ENCODE measurements at places on chromosomes 4 and X.

DNA sequence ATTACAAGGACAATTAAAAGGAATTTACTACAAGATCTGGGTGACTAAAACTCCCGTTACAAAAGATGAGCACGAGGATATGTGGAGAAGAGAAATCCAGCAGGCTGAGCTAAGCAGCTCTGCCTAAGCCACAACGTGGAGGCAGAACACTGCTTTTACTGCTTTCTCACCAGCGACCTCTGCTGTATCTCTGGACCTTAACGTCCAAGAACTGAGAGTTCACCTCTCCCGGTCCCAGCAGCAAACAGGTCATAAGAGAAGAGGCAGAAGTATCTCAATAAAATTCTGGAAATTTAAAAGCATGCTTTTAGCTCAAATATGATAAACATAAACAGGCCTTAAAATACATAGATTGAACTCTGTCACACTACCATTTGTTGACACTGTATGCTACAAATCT lies 81.0 kb downstream of the ADGRA3 start:
- no peak for DNase-seq

- DNase-seq, result no peak
These were observed 109.4 kb upstream of the C1GALT1C1 start for GRCh38 chrX:120739300-120739699.

DNA sequence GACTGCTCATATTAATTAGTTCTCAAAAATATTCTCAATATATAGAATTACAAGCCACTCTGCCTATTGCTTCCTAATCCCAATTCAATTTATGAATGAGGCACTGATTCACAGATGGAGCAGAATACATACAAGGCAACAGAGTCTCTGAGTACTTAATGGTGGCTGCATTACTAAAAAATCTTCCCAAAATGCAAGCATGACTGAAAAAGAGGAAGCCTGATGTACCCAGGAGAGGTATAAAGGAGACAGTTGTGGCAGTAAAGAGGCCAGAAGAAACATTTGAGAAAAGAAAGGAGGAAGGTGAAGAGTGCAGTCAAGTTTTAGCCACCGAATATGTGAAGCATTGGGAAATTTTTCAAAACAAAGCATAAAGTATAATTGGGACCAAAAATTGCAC lies 163.2 kb upstream of the INTU start:
- no peak for DNase-seq

DNA sequence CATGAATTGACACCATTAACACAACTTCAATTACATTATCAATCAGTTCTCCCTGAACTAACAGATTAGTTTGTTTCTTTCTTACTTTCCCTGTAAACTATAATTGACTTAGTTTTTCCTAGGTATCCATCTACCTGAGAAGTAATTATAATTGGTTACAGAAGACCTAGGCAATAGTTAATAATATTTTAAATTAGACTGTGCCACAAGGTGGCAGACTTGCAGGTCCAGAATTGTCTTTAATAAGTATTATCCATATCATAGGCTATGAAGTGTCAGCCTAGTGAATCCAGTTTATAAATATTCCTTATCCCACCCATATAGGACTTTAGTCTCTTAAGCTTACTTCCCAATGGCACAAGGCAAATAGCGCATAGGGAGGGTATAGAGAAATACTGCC lies 48.9 kb upstream of the FAM47B start:
- DNase-seq, result no peak

- no peak for DNase-seq
These were observed 28.4 kb downstream of the DDX60L start for GRCh38 chr4:168451744-168452390.

DNA sequence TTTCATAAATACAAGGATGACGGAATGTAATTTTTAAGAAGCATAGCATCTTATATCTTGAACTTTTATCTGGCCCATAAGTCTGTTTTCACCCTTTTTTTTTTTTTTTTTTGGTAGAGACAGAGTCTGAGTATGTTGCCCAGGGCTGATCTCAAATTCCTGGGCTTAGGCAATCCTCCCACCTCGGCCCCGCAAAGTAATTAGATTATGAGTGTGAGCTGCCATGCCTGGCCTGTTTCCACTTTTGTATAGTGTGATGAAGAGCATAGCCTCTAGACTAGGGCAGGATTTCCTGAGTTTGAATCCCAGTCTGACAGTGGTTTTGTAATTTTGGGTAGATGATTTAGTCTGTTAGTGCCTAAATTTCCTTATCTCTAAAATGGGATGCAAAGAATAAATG lies 11.0 kb downstream of the STIM2 start:
- DNase-seq, result no peak

DNA sequence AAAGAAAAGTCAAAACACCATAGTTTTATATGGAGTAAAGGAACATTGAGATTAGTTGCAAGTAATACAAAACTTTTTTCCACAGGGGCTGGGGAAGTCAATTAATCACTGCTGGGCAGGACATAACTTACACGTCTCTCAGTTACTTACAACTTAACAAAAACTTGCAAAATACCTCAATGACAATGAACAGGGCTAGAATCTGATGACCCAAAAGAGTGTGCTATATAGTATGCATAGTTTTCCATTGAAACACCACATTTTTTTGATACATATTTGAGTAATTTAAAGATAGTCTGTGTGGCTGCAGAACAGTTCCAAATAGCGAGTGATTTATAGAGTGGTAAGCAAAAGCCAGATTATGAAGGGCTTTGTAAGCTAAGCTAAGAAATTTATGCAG lies 172.3 kb upstream of the TRPC5 start:
- DNase-seq, result no peak

DNA sequence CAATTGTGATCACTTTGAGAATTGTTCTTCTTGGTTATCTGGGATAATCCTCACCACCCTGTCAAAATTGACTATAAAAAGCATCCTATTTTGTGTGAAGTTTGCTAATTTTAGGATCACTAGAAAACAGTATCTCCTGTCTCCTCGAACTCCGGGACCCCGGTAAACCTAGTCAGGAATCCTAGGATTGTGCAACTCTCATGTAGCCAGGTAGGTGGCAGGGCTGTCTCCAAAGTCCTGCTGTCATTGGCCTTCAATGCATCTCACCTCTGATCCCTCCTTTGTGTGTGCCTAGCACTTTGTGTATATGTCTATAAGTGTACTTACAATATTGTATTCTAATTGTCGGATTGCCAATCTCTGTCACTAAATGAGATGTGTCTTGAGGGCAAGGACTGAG lies 1564.8 kb downstream of the RPA4 start:
- no peak for DNase-seq

GRCh38 chr4:184417802-184418511 lies 56.4 kb downstream of the IRF2 start:
- no peak for DNase-seq

DNA sequence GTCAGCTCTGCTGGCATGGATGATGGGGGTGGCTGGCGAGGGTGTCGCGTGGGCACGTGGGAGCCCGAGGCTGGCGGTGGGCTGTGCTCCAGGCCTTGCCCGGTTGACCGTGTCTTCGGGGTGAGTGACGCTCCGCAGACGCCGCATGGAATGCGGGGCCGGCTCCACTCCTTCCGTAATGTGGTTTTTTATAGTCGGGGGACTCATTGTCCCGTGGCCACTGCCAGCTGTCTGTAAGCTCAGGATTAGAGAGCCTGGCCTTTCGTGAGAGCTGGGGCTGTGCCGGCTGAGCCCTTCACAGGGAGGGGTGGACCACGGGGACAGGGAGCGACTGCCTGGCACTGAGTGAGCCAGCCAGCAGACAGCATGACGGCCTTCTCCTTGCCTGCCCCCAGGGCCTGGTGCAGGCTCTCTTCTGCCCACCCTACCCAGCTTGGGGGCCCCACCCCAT lies 20.4 kb downstream of the DOK7 start:
- DNase-seq, result no peak

GRCh38 chrX:115650916-115651315 lies 89.9 kb downstream of the PLS3 start:
- no peak for DNase-seq

GRCh38 chrX:133475521-133475920 lies 60.2 kb upstream of the GPC4 start:
- no peak for DNase-seq

GRCh38 chrX:113529426-113530013 lies 688.9 kb upstream of the AMOT start:
- DNase-seq, result no peak

- no peak for DNase-seq
These were observed 507 bp downstream of the LIN54 start for GRCh38 chr4:83010111-83010521.

DNA sequence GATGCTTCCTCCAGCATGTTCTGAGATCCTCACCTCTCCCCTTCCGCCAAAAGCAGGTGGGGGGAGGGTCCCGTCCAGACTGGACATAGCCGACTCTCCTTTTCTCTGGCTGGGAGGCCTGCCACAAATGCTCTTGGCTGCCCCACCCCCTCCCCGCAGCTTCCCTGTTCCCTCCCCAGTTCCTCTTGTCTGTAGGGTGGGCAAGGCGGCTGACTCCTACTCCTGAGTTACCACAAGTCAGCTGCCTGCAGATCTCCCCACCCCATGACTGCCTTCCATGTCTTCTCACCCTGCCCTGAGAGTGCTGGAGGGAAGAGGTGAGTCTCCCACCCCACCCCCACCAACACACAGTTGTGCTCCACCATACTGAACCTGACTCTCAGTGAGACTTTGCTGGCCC lies 2.9 kb downstream of the ATP6AP1 start:
- DNase-seq, result no peak

DNA sequence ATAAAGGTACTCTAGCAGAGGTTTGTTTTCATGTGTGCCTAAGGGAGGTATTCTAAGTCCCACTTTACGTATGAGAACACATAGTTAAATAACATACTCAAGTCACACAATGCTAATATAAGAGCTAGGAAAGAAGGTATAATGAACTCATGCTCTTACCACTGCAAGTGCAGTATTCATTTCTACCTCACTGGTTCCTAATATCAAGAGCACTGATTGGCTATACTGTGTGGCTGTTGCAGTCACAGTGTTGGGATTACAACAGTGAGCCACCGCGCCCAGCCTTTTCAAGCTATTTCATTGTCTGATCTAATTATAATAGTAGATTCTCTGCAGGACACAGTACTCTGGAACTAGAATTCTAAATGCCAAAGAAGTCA lies 84.0 kb downstream of the PDS5A start:
- no peak for DNase-seq

- no peak for DNase-seq
These were observed 124.1 kb downstream of the FHDC1 start for GRCh38 chr4:153060196-153060595.

GRCh38 chr4:1010395-1011021 lies 918 bp upstream of the FGFRL1 start:
- DNase-seq, result peak; percentile 24

DNA sequence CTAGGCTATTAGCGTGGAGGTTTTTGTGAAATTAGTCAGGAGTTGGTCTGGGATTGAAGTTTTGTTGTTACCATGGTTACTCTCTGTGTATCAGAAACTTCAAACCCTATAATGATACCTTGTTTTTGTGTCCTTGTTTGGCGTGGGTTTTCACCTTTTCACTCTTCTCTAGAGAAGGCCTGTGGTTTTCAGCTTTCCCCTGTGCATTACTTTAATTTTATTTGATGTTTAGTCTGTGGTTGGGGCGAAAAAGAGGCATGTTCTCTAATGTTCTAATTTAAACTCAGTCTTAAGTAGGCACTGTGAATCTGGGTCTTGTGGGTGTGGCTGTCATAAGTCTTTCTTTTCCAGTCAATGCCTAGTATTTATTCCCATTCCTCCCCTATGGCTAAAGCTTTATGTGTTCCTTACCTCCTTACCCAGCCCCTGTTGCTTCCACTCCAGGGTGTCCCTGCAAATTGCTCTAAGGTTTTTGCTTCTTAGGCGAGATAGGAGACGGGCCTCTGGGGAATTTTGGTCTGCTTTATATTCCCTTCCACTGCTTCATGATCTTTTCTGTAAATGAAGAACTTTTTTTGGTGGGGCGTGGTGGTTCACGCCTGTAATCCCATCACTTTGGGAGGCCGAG lies 326.3 kb upstream of the ZCCHC13 start:
- no peak for DNase-seq

DNA sequence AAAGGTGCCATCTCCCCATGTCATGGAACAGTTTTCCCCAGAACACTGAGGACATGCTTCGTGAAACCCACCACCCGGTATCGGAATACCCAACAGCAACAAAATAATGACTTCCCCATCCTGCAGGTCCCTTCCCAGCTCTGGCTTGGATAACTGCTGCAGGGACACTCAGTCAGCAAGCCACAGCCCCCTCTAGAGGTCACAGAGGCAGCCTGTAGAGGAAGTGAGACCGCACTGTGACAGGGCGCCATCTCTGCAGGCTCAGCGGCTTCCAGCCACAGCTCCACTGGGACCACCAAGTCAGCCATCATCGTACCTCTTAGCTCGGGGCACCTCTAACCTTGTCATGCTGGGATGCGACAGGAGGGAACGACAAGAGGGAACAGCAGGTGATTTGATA lies 315.9 kb downstream of the LDB2 start:
- DNase-seq, result no peak

DNA sequence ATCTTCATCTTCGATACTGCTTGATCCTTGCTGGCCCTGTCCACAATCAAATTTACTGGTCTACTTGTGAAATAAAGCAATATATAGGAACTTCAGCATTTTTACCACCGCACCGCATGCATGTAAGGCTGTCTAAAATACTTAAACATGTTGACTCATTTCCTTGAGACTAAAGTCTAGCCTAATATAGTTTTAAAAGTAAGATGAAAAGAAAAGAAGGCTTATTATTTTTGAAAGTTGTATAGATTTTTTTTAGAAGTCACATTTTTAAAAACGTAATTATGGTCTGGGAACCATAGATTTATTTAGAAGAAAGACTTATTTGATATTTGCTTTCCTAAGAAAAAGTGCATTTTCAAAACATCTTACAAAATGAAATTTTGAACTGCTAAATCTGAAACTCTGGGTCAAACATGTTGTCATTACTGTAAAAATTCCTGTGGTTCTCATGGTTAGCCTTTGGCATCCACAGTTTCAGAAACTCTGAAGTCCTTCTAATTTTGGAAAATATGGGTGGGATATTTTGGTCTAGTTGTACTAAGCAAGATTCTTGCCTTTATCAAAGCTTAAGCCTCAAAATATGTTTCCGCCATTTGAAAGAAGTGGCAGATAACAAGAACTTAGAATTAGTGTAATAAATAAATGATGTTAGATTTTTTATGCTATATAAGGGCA lies 423.5 kb upstream of the CTSO start:
- DNase-seq, result no peak

GRCh38 chr4:158208963-158209640 lies 1.2 kb upstream of the TMEM144 start:
- no peak for DNase-seq

- DNase-seq, result no peak
These were observed 1930.0 kb upstream of the AGA start for GRCh38 chr4:179372242-179372641.

- DNase-seq, result no peak
These were observed 84.1 kb downstream of the TBCK start for GRCh38 chr4:106231931-106232330.

DNA sequence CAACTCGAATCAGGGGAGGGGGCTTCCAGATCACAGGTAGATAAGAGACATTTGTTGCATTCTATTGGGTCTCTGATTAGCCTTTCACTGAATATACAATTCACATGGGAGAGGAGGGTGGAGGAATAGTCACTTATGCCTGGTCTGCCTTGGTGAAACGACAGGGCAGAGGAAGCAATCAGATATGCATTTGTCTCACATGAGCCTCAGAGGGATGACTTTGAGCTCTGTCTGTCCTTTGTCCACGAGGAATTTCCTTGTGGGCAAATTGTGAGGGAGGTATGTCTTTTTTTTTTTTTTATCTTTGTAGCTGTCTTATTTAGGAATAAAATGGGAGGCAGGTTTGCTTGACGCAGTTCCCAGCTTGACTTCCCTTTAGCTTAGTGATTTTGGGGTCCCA lies 28.5 kb upstream of the TMSB4X start:
- DNase-seq, result no peak

Measured in esophagus squamous epithelium (tissue), 5 donors.